Progenitor cell of endocrine pancreas (in vitro differentiated cells): ENCODE measurements at places on chromosomes 5 and 9. TPM values are rescaled to one million over a fixed set of nuclear protein-coding genes. Genes with fewer than 3 reads are reported as not detected.

The THBS4 gene
- total RNA-seq: 5.6 and 6.1 TPM in 2 replicates

- no peak for DNase-seq
These were observed 40.9 kb downstream of the INIP start for GRCh38 chr9:112677040-112677439.

The TMC1 gene
- not detected in 2 replicates for total RNA-seq

The CMYA5 gene
- 1.1 and 1.2 TPM in 2 replicates for total RNA-seq

- no peak for DNase-seq
These were observed 349.4 kb downstream of the SH3GL2 start for GRCh38 chr9:17928228-17928627.

GRCh38 chr9:110069326-110070248 is 138.4 kb downstream of the C9orf152 start:
- no peak for DNase-seq

DNA sequence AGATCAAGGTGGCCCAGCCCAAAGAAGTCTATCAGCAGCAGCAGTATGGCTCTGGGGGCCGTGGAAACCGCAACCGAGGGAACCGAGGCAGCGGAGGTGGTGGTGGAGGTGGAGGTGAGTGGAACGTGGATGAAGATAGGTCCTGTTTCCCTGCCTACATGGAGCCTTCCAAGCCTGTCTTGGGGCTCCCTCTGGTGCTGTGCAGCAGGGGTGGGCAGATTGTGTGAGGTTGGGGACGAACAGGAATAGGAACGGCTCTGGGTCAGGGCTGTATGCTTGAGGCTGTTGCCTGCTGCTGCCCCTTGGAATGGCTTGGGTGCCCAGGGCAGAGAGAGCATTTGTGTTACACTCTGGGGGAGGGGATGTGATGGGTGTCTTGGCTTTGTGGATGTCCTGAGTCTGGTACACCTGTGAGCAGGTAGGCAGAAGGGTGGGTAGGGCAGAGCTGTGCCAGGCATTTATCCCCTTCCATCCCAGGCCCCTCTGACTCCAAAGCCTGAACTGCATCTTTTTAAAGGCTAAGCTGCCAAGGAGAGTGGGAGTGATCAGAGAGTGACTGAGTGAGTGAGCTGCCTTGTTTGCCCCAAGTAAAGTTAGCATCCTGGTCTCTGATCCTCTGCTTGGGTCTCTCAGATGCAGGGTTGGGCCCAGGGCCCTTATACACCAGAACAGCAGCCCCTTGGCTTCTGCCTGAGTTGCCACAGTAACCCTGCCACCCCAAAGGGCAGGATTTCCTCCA is 5.2 kb downstream of the HNRNPAB start:
- no peak for DNase-seq

- no peak for DNase-seq
These were observed 11.6 kb downstream of the C5orf24 start for GRCh38 chr5:134857401-134857800.

DNA sequence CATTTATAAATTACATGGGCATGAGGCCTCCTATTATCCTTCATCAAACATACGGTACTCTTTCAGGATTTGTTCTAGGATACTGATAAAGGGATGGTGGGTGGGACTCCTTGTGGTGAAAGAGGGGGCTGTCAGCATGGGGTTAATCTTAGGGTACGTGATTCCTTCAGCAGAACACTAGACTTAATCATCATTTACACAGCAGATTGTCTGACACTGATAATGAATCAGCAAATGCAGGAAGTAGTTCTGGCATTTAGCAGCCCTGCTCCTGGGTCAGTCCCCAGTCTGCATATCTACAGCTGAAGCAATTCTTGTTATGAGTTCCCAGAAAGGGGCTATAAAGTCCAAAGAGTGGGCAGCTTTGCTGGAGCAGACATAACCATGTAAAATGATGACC is 384.6 kb downstream of the SPOCK1 start:
- no peak for DNase-seq

DNA sequence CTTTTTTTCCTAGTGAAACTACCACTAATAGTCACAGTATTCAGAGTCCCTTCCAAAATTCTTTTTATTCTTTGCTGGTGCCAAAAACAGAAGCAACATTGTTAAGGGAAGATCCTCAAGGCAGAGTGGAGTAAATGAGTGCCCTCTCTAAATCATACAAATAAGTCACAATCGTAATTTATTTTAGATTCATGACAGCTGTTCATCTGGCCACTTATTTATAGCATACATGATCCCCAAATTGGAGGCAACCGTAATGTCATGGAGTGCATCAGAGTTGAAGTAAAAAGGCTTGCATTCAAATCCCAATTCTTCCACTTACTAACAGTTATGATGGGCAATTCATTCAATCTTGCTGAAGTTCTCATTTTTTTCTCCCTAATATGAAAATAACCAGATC is 33.4 kb downstream of the POLK start:
- no peak for DNase-seq

DNA sequence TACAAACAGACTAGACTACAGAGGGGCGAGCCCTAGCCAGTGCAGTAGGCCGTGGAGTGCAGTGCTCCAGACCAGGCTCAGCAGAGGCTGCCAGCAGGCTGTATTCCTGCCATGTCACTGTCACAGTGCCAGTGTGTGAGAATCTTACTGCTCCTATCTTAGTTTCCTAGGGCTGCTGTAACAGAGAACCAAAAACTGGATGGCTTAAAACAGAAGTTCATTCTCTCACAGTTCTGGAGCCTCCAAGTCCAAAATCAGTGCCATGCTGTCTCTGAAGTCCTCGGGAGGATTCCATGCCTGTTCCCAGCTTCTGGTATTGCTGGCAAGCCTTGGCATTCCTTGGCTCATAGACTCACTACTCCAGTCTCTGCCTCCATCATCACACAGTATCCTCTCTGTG is 75.0 kb upstream of the SAP30L start:
- DNase-seq: no peak

GRCh38 chr5:170330568-170331054 is 33.0 kb upstream of the LCP2 start:
- DNase-seq: no peak

DNA sequence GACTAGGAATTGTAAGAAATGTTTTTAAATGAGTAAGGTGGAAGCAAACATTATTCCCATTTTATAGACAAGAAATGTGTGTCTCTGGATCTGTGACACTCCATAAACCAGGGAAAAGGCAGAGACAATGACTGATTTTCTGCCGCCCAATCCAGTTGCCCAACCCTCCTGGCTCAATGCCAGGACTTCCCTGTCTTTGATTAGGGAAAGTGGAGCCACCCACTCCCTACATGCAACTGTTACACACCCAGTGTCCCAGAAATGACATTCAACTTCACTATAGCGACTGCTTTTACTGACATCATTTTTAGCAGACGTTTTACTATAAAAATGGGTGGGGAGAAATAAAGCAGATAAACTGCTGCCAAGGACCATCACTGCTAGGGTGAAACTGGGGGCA is 79.7 kb downstream of the THBS4 start:
- no peak for DNase-seq

DNA sequence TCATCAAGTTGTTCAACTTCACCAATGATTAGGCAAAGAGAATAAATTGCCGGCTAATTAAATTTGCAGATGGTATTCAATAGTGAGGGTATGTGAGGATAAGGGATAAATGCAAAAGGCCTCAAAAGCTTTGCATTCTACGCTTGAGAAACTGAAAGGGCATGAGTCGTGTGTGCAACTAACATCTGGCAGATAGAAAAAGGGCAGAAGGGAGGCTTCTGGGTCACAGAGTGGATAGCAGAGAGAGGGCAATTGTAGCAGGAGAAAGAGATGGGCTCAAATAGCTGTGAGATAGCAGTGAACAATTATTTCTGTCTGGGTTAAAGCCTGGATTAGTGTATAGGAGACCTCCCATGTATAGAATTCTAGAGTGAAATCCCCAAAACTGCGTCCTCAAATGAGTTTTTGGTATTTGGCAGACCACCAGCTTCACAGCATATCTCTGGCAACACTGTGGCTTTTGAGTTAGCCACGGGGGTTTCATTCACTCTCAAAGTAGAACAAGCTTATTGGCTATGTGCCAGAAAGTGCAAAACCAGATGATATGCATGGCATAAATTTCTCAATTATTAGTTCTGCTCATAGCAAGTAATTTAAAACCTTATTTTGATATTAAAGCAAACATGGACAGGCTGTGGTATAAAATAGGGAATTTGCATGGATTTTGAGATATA is 586.3 kb downstream of the BRINP1 start:
- DNase-seq: no peak

The OSTF1 gene
- total RNA-seq: 9.8 and 10.7 TPM in 2 replicates

- DNase-seq: no peak
These were observed 14.3 kb upstream of the SH3RF2 start for GRCh38 chr5:145922059-145922458.

GRCh38 chr9:69213647-69214046 is 39.6 kb downstream of the TJP2 start:
- DNase-seq: no peak

The OTP gene
- not detected in 2 replicates for total RNA-seq

DNA sequence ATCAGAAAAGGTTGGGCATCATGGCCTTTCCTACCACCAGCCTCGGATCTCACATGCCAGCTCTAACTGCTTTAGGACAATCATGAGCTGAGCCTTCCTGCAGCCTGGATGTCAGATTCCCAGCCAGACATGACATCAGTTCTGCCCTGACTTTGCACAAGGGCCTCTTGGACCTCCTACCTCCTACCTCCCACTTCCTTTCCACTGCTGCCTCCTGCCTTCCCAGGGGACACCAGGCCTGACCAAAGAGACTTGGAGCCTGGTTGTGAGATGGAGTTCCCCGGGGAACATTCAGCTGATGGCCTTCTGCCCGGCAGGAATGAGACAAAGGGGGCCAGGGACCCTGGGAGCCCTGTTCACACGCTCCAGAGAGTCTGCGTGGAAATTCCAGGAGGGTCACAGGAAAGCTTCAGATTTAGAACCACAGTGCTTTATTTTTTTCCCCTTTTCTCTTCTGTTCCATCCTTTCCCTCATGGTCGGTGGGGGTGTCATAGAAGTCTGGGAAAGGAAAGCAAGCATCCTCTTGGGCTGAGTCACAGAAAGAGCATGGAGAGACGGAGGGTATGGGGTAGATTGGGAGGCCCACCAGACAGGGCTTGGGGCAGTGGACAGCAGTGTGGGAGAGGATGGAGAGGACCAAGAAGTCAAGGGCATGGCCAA is 35.4 kb upstream of the IL17B start:
- no peak for DNase-seq

The DRD1 gene
- not detected in 2 replicates for total RNA-seq

GRCh38 chr5:39697881-39698280 is 273.1 kb upstream of the DAB2 start:
- DNase-seq: no peak

The TMEM215 gene
- not detected in 2 replicates for total RNA-seq

- DNase-seq: no peak
These were observed 271.0 kb downstream of the PRR16 start for GRCh38 chr5:120735076-120735475.

GRCh38 chr5:147831465-147831864 is at the start of gene SPINK1:
TSS of gene SPINK1 (minus strand) at chr5:147831671. CDS start at chr5:147831577, 94 bp downstream.
- peak; percentile 41 for DNase-seq

The TXNDC8 gene
- total RNA-seq: not detected in 2 replicates

DNA sequence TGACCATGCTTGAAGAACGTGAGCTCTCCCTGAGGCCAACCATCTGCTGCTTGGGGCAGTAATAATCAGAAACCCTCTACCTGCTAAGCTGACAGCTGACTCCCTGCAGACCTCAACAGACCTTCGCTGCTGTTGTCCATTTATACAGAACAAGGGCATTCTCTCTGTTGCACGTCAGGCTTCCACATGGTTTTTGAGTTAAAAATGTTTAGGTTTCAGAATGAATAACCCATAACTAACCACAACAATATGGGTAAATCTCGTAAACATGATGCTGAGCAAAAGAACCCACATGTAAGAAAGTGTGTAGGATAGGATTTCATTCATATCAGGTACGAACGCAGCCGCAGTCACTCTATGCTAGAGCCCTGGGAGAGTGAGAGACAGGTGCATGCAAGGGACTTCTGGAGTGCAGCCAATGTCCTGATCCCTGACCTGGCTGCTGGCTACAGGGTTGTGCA is 348.5 kb downstream of the MED10 start:
- DNase-seq: no peak

DNA sequence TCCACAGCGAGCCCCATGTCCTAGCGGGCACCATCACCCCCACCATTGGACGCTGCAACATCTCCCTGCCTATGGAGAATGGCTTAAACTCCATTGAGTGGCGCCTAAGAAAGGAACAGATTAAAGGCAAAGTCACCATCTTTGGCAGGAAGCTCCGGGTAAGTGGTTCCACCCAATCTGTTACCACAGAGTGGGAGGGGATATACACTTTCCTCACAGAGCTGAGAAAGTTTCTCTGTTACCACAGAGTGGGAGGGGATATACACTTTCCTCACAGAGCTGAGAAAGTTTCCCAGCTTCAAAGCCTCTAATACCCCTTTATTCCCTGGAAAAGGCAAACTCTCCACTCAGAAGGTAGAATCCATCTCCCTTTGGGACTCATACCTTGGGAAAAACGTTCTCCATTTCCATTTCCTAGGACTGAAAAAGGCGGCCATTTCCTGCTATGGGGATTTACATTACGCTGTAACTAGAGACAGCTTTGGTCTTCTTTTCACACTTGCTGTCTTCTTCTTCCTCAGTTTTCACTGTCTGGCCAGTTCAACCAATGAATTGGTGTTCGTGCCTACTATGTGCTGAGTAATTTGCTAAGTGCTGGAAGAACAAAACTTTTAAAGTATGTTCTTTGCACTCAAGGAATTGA is 63.4 kb upstream of the WWC1 start:
- no peak for DNase-seq

GRCh38 chr5:141743866-141744272 is 61.8 kb upstream of the ARAP3 start:
- no peak for DNase-seq

DNA sequence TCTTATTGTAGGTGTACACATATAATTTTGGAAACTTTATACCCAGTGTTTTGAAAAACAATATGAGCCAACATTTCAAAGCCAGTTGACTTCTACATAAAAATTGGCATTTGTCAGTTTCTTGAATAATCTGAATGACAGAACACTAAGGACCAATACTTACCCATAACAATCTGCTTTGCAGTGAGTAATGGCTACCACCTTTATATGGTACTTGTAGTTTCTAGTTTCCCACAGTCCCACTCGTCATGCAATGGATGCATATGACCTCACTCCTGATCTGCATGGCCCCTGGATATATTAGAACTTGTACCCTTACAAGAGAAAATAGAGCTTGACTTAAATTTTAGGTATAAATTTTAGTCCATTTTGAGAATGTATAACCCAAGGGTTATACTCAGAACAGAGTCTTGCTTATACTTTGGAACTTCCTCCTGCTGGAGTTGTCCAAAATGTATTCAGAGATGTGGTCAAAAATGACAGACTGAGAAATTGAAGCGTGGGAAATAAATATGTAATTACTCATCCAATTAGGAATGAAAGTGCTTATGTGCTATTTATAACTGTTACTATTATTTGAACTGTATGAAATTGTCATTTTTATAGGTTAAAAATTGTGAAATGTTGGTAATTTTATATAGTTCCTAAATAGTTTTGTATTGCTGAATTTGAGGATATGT is 19.5 kb downstream of the XRCC4 start:
- no peak for DNase-seq

- DNase-seq: no peak
These were observed 277.5 kb downstream of the PLK2 start for GRCh38 chr5:58182287-58182841.
